HCT116 (cell line): ENCODE measurements at places on chromosomes 1 and 21.
A peak's percentile ranks its signal among the peaks of the same experiment; 100 is the strongest.

DNA sequence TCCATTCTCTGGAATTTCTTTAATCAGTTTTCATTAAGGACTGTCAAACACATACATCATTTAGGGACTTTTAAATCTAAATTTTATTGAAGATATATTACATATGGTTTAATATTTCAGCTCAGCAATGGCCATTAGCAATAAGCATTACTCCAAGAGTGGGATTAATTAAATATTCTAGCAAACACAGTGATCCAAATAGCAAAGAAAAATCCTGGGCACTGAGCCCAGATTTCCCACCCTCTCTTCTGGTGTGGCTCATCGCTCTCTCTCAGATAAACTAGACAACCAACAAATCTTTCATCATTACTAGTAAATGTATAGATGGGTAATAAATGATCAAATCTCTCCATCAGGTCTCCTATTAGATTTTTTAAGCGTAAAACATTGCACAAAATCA, 53.5 kb upstream of the FOXD3 start:
- no peak overlapping the region for H3K27ac ChIP-seq
- H3K27me3 ChIP-seq = no peaks in the 10 kb centered on the region
- DNase-seq = no peak
- no peaks in the 10 kb centered on the region for H3K36me3 ChIP-seq
- no peak overlapping the region for H3K4me3 ChIP-seq

DNA sequence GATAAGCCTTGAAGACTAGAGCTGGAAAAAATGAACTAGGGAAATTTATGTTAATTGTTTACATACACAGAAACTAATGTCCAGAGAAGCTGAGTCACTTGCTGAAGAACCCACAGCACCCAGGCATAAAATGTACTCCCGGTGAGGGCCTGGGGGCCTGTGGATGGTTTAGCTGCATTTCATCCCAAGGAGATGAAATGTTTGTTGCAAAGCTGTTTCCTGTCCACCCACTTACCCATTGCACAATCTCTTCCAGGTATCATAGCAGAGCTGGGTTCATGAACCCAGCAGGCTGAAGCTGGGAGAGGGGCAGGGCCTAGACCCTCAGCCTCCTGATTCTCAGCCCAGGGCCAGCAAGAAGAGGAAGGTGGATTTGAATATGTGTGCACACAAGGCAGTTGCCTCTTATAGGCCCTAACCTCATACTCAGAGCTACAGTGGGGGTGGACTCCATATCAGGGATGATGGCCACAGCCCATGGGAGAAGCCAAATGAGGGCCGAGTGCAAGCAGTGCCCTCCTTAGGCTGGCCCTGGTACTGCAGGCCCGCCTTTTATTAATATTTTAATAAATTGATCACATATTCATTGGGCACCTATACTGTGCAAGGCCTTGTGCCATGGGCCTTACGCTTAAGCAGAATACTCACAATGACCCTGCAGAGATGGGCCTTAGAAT, 110.8 kb downstream of the LACTBL1 start:
- H3K27ac ChIP-seq = no peak overlapping the region
- no peaks in the 10 kb centered on the region for H3K27me3 ChIP-seq
- H3K36me3 ChIP-seq = no peaks in the 10 kb centered on the region
- no peak overlapping the region for H3K4me3 ChIP-seq
- peaks cover 7% of the 10 kb centered on the region for H3K4me1 ChIP-seq

DNA sequence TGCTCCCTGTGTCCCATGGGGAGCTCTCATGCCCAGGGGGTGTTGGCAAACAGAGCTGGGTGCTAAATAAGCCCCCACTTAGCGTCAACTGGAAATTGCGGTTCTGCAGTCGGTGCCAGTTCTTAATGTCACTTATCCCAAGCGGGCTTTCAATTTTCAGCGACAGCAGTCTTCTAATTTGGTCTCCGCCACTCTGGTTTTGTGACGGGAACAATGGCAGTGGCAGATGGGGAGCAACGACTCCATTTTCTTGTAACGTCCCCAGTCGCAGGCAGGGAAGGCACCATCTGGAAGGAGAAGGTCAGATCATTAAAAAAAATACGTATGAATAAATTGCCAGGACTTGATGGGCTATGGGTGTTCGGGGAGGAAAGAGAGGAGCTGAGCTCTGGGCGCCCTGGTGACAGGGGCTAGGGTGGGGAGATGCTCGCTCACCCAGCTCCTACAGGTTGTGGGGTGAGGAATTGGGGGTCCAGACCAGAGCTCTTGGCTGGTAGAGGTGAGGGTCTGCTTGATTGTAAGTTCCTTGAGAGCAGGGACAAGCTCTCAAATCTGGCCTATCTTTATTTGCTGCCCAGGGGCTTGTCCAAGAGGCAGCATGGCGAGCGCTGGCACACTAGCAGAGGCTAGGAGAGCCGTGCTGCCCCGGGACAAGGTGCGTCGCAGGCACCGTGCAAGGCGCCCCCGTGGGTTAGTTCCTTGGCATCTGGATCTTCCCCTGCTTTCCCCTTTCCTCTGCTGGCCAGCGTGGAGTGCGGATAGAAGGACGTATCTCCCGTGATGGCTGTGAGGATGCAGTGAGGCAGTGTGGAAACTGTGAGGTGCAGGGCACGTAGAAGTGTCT, 105.8 kb downstream of the ARHGEF10L start:
- no peaks in the 10 kb centered on the region for H3K4me1 ChIP-seq
- H3K4me3 ChIP-seq = no peak overlapping the region
- no peak overlapping the region for H3K27ac ChIP-seq
- DNase-seq = no peak
- H3K36me3 ChIP-seq = no peaks in the 10 kb centered on the region

DNA sequence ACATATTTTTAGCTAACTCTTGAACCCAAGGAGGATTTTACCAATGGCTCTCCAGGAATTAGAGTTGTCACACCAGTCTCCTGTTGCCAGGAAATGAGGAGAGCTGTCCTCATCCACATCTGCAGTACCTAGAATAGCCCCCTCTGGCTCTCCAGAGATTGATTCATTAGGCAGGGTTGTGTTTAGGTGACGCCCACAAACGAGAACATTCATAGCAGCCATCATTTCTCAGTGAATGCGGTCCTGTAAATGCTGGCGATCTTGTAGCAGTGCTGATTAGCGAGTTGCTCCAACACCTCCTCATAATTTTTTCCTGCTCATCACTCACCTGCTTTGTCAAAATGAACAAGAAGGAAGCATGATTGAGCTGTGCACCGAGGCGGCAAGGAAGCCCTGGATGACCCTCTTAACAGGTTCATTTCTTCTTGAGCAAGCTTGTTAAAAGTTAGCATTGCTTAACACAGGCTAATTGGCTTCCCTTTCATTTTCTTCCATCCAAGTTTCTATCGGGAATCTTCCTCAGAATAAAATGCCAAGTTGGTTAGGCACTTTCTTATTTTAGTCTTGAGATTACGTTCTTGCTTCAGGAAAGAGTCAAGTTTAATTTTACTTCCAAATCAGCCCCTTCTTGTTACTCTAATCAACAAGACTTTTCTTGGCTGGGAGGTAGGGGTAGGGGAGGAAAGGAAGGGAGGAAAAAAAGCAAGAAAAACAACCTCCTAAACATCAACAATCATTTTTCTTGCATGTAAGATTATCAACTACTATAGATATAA, 16.5 kb upstream of the KLHDC8A start:
- no peak overlapping the region for H3K4me3 ChIP-seq
- H3K36me3 ChIP-seq = no peaks in the 10 kb centered on the region
- DNase-seq = no peak
- H3K27ac ChIP-seq = no peak overlapping the region

GRCh38 chr1:156706657-156707416, 1.5 kb upstream of the CRABP2 start:
- peaks cover 2% of the 10 kb centered on the region; the same call in 1 of the 2 replicates for H3K36me3 ChIP-seq
- peaks cover 79% of the 10 kb centered on the region for H3K4me1 ChIP-seq
- peak overlapping the region; percentile 89 for H3K27ac ChIP-seq
- no peak for DNase-seq

DNA sequence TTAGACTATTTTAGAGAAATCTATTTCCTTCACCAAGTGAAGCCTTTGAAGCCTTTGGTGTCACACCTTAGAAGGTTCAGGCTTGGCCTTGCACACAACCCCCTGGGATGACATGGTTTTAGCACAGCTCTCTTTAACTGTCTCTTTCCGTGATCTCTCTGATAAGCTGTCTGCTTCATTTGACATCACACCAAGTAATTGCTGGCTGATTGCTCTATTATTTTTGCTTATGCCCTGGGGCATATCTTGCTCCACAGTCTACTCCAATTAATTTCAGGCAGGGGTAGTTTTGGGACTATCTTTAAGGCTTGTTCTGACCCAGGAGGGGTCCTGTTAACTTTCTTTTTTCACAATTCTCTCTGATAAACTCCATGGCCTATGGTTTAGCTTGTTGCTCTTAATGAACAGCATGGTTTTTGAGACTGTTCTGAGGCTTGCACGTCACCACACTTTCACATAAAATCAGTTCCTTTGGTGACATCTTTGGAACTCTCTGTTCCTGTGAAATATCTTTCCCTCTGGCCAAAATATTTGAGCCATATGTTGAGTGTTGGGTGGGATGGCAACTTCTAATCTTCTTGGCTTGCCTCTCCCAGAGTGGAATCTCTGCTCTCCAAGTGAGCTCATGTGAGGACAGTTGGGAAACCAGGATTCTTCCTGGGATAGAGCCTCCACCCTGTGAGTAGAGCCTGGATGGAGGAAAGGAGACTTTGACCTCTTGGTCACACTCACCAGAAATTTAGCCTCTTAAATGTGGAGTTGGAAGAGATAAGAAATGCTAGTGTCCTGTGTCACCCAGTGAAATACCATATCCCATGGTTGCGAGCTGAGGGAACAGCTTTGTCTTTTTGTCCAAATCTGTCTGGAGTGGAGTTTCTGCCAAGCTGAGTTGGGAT, 63.6 kb downstream of the MAP3K21 start:
- H3K27me3 ChIP-seq = no peaks in the 10 kb centered on the region
- no peaks in the 10 kb centered on the region for H3K36me3 ChIP-seq
- H3K4me1 ChIP-seq = no peaks in the 10 kb centered on the region
- H3K4me3 ChIP-seq = no peak overlapping the region
- no peak overlapping the region for H3K27ac ChIP-seq
- DNase-seq = no peak

GRCh38 chr1:24084050-24084449, 27.9 kb downstream of the MYOM3 start:
- DNase-seq = no peak
- no peak overlapping the region for H3K27ac ChIP-seq
- no peaks in the 10 kb centered on the region for H3K4me1 ChIP-seq
- no peaks in the 10 kb centered on the region for H3K36me3 ChIP-seq

GRCh38 chr1:92953491-92953890, 7.8 kb downstream of the DIPK1A start:
- H3K4me1 ChIP-seq = peaks cover 30% of the 10 kb centered on the region
- no peaks in the 10 kb centered on the region for H3K27me3 ChIP-seq
- no peaks in the 10 kb centered on the region for H3K36me3 ChIP-seq
- DNase-seq = no peak
